ENCODE measurements at places on chromosomes 2 and 18.

- DNase-seq = peak; percentile 80
These were observed 70.7 kb downstream of the SOS1 start for GRCh38 chr2:39050109-39050508.

DNA sequence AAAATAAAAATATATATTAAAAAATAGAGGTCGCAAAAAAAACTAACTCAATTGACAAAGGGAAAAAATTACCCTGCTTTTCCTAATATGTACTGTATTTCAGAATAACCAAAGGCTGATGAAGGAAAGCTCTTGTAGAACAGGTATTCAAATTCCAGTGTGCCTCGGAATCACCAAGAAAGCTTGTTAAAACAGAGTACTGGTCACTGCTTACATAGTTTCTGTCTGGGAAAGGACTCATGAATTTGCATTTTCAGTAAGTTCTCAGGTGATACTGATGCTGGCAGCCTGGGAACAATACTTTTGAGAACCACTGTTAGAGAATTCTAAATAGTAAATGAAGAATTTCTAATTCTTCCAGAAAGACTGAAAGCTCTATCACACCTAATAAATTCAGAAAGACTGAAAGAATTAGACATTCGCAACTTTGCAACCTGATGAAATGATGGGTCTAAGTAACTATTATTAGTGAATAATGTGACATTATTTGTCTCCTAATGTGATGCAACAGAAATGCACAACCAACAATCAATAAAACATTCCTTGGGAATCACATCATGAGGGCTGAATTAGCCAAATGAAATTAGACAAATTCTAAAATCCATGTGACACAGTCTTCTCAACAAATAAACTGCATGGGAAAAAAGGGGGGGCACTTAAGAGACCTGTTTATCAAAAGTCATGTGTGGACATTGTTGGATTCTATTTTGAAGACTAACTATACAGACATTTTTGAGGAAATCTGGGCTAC, 21.9 kb downstream of the RPRD1A start:
- DNase-seq = peak; percentile 37

DNA sequence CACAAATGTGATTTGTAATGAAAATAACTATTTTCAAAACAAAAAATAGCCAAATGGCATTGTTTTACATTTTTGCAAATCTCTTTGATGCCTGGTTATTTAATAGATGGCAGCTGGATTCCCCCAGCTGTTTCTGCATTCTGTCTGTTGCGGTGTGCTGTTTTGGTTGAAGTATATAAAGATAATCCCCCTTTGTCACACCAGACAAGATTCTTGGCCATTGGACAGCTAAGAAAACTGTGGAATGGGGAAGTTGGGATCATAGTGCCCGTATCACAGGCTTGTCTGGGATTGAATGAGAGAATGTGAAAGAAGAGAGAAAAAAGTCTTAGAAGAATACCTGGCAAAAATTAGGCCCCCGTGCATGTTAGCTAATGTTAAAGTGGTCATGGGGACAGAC, 19.5 kb upstream of the LYPD6B start:
- DNase-seq = no peak

DNA sequence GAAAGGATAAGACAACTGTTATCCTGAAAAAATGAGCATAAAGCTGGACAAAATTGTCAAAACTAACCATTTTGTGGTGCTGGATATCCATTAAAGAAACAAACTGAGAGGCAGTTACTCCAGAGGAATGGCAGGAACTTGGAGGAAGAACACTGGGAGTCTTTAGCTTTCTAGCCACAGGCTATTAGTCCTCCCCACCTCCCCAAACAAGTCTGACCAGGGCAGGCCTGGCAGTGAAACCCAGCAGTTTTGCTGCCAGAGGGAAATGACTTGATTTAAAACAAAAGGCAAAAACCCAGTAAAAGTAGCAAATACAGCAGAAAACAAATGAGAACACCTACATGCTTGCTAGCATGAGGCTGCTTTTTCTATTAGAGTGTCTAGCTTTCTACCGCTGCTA, 34.9 kb downstream of the OSBPL1A start:
- peak; percentile 50 for DNase-seq

GRCh38 chr2:74321737-74322136, 21.5 kb downstream of the SLC4A5 start:
- no peak for DNase-seq

- DNase-seq = no peak
These were observed 39.0 kb downstream of the COA5 start for GRCh38 chr2:98569197-98569793.

DNA sequence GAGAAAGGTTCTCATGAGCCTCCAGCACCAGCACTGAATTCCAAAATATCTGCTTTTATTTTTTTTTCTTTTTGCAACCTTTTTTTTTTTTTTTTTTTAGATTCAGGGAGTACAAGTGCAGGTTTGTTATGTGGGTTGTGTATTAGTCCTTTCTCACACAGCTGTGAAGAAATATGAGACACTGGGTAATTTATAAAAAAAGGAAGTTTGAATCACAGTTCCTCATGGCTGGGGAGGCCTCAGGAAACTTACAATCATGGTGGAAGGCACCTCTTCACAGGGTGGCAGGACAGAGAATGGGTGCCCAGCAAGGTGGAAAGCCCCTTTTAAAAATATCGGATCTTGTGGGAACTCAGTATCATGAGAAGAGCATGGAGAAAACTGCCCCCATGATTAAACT, 7.9 kb upstream of the TMX3 start:
- DNase-seq = no peak

DNA sequence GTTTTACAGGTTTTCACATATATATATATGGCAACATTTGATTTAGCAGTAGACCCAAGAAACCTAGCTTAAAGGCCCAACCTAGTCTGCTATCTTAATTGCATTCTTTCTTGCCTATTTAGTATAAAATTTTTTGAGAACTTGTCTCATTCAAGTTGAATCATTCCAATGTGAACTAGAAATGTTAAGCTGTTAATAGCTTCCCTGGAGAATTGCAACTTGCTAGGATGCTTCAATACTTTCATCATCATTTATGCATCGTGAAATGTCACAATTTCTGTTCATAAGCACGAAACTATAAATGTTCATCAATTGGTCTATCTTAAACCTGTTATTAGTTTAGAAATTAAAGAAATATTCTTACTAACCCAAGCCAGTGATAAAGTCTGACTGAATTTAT, 217.6 kb downstream of the BABAM2 start:
- DNase-seq = no peak

GRCh38 chr2:218400167-218400929, 680 bp downstream of the CTDSP1 start:
- DNase-seq = no peak

- no peak for DNase-seq
These were observed 184.3 kb upstream of the SIX2 start for GRCh38 chr2:45193581-45193980.

- no peak for DNase-seq
These were observed 12.4 kb upstream of the DTNB start for GRCh38 chr2:25685741-25686140.

DNA sequence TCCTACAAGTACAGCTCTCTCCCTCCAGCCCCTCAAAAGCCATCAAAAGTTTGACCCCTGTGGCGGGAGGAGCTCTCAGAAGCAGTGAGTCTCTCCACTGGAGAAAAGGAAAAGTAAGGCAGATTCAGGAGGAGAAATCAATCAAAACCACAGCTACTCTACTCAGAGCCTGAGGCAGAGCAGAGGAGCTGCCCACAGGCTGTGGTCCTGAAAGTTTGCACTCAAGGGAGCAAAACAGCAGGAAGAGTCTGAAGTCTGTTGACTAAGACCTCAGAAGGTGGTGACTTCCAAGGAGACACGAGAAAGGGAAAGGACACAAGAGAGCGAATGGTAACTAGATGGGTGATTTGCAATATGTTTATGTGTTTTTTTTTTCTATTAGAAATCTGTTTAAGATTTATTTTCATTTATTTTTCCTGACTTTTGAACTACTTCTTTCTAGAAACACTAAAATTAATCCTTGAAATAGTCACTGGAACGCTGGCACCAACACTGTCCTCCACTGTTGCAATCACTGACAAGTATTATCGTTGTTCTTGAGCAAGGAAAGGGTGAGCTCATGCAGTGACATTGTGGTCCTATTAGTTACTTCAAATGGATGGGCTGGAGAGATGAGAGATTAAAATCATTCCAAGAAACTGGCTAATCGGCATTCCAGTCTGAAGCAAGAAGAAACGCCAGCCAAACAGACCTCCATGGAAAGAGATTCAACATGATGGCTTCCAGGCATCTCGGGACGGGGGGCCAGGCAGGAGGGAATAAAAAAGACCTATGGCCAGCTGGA, 35.8 kb downstream of the PID1 start:
- peak; percentile 8 for DNase-seq

- no peak for DNase-seq
These were observed 42.4 kb downstream of the LRRFIP1 start for GRCh38 chr2:237669628-237670392.

GRCh38 chr2:11391942-11392266, 47.5 kb upstream of the ROCK2 start:
- no peak for DNase-seq

DNA sequence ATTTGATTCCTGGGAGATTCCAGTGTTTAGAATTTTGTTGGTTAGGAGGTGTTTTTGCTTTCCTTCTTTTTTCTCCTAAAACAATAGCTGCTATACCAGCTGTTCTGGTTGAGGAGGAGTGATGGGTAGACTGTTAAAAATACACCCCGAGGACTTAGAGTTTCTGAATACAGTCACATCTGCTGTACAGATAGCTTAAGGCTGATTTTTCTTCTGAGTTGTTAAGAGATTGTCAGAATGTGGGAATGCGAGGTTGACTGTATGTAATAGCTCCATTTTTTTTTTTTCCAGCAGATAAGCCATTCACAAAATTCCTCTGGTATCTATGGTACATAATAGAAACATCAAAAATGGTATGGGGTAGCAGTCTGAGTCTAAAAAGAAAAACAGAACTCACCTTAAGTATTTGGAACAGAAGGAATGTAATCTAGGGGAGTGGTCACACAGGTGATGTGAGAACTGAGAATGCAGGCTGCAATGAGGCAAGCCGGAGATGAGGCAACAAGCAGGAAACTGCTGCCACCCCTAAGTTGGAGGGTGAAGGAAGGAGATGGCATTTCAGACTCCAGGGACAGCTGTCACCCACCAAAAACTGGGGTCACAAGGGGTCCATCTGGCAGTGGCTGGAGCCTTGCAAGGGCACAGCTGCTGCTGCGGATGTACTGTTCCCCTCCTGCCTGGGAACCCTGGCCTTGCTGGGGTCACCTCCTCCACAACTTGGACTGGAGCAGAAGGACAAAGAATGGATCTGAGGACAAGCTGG, 2.4 kb downstream of the DGKD start:
- DNase-seq = no peak

GRCh38 chr2:43438858-43439655, 156.8 kb downstream of the THADA start:
- DNase-seq = peak; percentile 82

- no peak for DNase-seq
These were observed 43.0 kb downstream of the CROCC2 start for GRCh38 chr2:240948905-240949790.

DNA sequence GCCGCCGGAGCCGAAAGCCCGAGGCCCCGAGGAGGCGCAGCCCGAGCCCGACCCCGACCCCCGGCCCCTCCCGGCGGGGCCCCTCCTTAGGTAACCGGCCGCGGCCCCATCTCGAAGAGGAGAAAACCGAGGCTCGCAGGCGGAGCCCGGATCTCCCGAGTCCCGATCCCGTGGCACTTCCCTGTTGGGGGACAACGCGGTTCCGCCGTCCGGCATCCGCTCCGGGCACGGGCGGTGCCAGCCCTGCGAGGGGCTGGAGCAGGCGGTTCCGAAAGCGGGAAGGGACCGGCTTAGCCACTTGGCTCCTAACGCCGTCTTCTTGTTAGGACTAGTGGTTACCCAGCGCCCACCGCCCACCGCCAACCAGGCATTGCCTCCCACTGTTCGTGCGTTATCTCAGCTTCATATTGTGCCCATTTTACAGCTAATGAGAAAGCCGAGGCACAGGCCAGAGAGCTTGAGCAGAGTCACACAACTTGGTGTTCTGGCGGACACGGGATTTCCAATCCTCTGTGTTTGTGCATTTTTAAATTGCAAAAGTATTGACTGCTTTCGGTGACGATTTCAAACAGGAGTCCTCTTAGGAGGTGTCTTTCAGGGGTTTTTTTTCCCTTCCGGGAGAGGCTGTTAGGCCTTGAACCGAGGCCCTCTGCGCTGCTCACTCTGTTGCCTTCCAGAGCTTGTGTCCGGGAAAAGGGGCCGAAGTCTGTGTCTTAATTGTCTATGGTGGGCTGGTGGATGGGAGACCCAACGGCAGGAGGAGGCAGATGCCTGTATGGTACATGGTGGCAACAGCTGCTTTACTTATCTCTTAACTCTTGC, 562 bp downstream of the CENPA start:
- DNase-seq = no peak

DNA sequence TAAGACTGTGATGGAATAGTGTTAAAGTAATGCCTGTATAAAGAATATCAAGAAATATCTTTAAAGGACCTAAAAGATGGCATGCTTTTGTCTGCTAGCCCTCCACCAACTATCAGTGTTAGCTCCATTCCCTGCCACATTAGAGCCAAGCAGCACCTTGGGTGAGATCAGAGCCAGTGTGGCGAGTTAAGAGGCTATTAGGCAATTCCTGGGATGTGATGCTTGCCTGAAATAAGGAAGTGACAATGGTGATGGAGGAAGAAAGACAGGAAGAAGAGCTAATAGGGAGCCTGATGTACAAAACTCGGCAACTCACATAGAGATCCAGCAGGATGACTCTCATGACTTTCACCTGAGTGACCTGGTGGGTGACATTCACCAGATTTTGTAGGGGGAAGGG, 143.5 kb downstream of the ZEB2 start:
- no peak for DNase-seq

GRCh38 chr2:217912098-217913024, 90.4 kb downstream of the TNS1 start:
- DNase-seq = no peak

DNA sequence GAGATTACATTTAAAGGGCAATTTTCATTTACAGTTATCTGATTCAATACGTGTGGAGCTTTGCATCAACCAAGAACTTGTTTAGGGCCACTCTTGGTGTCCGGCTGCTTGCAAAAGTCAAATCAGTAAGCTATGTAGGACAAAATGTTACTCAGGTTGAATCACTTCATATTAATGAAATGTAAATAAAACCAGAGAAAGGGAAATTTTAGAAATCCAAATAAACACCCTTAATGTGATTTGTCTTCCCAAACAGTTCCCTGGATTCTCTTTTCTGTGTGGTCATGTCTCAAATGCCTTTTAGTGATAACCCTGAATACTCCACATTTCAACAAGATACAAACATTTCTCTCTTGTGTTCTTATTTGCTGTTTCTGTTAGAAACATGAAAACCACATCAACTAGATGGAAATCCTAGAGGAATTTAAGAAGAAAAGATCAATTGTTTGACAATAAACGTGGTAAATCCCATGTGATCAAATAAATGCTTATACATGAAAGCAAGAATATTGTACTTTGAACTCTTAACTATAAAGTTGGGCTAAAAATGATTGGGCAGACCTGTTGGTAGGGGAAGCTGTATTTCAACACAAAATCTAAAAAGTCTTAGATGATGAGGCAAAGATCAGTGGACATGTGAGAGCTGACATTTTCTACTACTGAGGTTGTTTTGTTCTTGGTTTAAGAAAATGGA, 101.3 kb downstream of the CDC42EP3 start:
- DNase-seq = peak; percentile 58

Data from bronchial epithelial cell (primary cell).